Stimulated activated CD8-positive, alpha-beta memory T cell treated with anti-CD3 and anti-CD28 coated beads, Interleukin-15, amount 100 ng/mL, for 48 hours (primary cell): ENCODE measurements at places on chromosomes 13 and 19.

DNA sequence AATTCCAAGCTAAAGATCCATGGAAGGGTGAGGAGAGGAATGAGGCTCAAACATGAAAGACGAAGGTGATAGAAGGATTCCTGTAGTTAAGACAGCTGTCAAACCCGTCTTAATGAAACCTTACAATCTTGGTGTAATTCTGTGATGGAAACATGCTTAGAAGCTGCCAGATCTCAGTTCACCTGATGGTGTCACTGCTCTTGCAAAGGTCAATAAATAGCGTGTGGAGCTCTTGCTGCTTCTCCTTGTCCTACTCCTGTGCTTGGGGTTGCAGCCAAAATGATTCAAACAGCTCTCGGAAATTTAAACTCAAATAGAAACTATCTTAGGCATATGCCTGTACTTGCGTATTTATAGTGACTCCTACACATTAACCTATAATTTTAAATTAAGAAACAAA lies 1705.0 kb downstream of the OLFM4 start:
- DNase-seq = no peak

GRCh38 chr13:111531505-111531904 lies 211.1 kb downstream of the TEX29 start:
- DNase-seq = no peak

DNA sequence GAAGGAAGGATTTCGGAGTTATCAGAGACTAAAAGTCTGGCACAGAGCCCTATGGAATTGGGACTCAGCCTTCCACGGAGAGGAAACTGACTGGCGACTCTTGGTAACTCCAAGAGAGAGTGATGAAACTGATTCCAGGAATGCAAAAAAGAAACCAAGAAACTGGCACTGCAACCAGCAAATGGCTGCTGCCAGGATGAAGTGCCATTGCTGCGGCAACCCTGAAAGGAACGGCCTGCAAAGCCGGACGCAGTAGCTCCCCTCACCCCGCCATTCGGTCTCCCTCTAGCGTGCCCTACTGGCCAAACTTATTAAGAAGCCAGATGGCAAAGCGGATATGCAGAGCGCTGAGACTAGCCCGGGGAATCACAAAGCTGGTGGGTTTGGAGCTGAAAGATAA lies 236.0 kb downstream of the PCDH9 start:
- peak; percentile 1 for DNase-seq

GRCh38 chr19:7427944-7428343 lies 60.9 kb downstream of the PEX11G start:
- DNase-seq = no peak

- DNase-seq = no peak
Measured at GRCh38 chr13:93355094-93355493, 128.5 kb downstream of the GPC6 start.

- DNase-seq = peak; percentile 36
Measured at GRCh38 chr19:33280351-33280921, 21.9 kb downstream of the CEBPA start.
